Pons (tissue), 1 donor: ENCODE measurements at places on chromosomes 2 and 18.

GRCh38 chr2:148044322-148044721 is 23.4 kb downstream of the MBD5 start:
- no peak for DNase-seq

- DNase-seq: no peak
These were observed 135.4 kb downstream of the TRIB2 start for GRCh38 chr2:12852135-12852534.

DNA sequence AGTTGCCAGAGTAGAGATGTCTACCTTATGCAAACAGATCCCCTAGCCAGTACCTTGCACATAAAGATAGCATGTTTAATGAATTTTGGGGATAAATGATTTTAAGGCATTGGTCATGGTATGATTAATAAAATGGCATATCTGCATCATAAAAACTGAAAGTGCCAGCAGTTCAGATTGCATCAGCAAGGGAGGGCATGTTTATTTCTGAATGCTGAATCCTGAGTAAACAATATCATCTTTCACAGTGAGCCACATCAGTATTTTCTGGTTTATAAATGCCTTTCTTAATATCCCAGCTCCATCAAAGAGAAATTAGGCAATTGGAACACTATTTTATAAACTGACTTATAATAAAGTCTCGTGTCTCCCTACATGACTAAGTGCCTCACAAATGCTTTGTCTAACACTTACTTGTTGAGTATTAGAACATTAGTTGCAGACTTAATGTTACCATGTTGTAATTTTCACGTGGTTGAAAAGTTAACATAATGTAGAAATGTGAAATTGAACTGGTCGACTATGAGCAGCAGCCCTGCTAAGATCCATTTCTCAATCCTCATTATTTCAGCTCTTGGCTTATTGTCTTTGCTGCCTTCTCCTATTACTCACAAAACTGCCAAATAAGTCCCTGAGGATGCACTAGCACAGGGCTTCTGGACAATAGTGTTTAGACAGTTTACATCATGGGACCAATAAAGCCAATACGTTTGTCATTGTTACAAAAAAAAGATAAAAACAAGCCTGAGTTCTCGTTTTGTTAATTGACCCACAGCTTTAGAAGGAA is 48.0 kb downstream of the LANCL1 start:
- no peak for DNase-seq

DNA sequence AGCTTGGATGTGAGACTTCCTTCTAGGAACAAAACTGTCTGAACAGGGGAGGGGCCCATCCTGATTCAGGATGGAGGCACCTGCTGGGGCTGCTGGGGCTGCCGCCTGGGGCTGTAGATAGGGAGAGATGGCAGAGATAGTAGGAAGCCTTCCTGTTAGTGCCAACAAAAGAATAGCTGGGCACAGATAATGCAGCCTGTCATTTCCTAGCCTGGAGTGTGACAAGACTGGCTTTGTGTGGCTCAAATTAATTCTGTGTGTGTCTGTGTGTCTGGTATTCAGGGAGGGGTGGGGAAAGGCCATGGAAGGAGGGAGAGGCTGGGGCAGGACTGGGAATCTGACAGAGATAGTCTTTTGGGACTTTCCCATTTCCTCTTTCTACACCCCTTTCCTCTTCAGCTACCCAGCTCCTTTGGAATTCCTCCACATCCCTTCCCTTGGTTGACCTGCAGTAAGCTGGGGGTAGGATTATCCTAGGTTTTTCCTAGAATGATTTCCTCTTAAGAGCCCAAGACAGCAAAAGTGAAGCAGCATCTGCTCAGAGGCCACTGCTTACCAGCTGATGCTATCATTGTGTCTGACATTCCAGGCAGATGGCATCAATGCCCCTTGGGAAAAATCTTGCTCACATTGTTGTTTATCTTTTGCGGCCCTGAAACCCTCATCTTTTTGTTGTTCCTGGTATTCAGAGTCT is 144.9 kb upstream of the LHCGR start:
- DNase-seq: peak; percentile 97

- no peak for DNase-seq
These were observed 26.5 kb downstream of the BCL2 start for GRCh38 chr18:63292831-63293683.

GRCh38 chr2:222298001-222298310 is 842 bp downstream of the PAX3 start:
- DNase-seq: no peak

GRCh38 chr2:78162202-78162601 is 640.0 kb upstream of the LRRTM4 start:
- DNase-seq: no peak

DNA sequence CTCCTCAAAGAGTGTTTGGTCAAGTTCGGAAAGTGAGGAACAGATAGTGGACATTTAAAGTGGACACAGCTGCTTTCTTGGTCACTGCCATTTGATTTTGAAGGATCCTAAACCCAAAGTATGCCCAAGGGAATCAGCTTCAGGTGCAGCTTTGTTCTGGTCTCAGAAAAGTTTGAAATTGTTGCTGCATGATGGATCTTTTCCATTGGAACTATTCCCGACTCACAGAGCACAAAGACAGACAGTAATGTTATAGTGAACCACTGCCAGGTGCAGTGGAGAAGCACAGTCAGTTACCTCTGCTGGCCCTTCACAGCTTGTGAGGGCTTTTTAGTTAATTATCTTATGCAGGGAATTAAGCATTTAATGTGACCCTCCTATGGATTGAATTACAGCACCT is 301.7 kb downstream of the PHLPP1 start:
- no peak for DNase-seq

- DNase-seq: peak; percentile 93
These were observed 15.3 kb upstream of the CD207 start for GRCh38 chr2:70850925-70851324.

- DNase-seq: no peak
These were observed 285.3 kb downstream of the EN1 start for GRCh38 chr2:118562144-118562543.

DNA sequence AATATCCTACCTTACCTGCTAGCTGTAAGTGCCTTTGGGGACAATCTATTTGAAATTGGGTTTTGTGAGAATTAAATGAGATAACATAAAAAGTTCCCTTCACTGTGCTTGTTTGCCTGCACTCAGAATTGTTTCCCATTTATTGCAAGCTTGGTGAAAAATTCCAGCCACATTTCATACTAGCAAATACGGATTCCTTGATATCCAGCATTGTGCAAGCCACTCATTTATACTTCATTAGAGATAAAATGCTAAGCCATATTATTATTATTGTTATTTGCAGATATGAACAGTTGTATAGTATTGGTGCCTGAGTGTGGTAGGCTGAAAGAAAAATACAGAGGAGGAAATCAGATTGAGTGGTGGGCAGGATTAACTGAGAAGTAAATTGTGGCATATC is 31.9 kb downstream of the ACSL3 start:
- DNase-seq: no peak

DNA sequence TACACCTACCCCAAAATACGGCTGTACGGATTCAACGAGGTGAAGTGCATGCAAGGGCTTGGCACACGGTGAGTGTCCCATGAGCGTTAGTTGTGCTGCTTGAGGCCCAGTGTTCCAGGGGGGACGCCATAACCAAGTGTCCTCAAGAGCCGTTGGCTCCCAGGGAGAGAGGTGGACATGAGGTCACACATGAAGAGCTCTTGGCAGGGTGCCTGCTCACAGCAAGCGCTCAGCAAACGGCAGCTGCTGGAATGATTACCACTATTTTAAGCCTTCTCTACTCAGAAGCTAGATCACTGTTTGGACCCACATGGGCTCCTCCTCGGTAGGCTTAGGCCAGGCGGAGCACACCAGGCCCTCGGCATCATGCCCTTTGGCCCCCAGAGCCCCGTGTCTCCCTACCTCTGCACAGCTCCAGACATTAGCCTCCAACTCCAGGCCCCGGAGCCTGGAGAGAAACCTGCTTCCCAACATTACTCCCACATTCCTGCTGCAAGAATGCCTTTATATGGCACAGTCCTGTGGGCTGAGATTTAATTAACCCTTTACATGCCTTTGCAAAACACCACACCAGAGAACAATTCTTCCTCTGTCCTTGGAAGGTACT is 68.4 kb upstream of the PPP1CB start:
- peak; percentile 15 for DNase-seq

- DNase-seq: no peak
These were observed 98.4 kb upstream of the RNF152 start for GRCh38 chr18:61991201-61991600.

DNA sequence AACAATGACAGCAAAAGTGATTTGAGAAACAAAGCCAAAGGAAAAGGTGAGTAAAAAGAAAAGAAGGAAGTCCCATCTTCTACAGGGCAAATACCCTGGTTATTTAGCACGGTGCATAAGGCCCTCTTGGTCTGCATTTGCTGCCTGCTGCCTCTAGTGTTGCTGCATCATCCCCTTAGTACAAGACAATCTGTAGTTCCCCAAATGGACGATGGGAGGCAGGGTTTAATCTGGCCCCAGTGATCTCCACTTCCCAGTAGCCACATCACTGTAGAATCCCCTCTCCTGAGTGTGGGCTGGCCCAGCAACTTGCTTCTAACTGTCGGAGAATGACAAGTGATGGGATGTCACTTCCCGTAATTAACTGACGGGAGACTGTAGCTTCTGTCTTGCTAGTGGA is 85.1 kb downstream of the CTAGE1 start:
- DNase-seq: no peak

DNA sequence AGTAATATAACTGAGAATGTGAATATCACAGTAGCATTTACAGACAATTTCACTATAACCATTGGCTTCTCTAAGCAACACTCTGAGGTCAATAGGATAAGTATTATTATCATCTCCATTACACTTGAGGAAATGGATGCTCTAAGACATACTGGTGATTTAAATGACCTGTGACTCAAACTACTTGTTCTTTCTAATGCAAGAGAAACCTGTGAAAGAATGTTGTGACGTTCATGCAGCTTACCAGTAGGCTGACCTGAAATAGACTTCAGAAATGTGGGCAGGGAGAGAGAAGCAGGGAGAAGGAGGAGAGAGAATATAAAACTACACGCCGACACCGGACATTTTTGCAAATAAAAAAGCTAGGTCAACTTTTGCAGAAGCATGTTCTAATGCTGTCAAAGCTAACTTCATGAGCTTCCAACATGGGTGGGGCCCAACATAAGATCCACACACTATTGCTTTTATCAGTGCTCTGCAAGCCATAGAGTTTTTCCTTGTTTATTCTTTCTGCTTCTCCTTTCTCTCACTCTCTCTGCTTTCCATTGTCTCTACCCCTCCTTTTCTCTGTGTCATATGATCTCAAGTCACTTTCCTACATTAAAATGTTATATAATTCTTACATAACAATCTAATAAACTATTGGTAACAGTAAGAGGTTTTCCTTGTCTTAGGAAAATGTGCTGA is 217.6 kb upstream of the FN1 start:
- no peak for DNase-seq

- no peak for DNase-seq
These were observed 24.8 kb upstream of the STK39 start for GRCh38 chr2:168272225-168272624.

DNA sequence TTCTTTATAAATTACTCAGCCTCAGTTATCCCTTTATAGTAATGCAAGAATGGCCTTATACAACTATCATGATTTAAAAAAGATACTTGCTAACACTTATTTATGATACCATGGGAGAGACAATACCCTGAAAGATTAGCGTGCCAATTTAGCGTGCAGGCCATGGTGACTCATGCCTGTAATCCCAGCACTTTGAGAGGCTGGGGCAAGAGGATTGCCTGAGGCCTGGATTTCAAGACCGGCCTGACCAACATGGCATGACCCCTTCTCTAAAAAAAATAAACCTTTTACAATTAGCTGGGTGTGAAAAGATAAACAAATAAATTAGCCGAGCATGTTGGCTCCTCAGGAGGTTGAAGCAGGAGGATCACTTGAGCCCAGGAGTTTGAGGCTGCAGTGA is 493.4 kb upstream of the FSIP2 start:
- no peak for DNase-seq

DNA sequence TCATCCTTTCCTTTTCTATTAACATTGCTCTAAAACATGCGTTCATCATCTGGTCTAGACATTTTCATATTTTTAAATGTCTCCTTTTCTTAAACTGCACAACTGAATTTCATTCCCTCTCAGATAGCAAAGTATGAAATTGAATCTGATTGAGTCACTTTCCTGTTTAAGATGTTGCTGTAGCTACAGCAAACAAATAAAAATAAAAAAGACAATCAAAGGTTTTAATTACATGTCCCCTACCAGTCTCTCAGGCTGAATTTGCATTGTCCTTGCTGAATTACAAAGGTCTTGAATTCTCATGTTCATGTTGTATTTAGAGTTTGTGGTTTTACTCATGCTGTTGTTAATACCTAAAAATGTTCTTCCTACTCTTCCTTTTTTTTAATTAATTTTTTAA is 537.9 kb upstream of the LRATD1 start:
- no peak for DNase-seq

DNA sequence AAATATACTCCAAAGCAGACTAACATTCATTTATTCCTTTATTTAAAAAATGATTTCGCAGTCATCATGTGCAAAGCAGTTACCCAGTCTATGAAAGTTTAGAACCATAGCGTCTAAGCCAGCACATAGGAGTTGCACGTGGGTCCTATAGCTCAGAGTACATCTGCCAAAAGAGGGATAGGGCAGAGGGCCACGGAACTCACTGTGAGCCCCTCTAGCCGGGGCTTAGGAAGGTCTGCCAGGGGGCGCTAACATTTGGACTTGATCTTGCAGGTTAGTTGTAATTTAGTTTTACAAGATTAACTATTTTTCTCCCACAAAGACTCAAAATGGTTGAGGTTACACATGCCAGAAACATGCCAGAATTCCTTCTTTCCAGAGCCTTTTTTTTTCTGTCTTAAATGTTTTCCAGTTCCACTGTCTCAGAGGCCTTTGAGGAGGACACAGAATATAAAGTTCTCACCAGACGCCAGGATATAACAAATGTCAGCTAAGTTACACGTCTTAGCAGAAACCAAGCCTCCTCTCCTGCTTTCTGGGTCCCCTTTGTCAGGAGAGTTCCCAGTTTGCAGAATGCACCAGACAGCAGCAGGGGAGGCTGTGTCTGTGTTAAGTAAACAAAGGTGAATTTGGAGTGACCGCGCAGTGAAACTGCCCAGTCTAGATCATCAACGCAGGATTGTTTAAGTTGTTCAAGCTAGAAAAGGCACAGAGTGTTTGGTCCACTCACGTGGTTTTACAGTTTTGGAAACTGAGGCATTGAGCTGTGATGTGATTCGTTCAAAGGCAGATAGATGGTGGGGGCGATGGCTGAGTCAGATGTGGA is 292.0 kb downstream of the PRKCE start:
- no peak for DNase-seq
